ENCODE measurements at places on chromosomes 5 and 9.

GRCh38 chr5:99621772-99622681, 693.2 kb upstream of the CHD1 start:
- DNase-seq = no peak

DNA sequence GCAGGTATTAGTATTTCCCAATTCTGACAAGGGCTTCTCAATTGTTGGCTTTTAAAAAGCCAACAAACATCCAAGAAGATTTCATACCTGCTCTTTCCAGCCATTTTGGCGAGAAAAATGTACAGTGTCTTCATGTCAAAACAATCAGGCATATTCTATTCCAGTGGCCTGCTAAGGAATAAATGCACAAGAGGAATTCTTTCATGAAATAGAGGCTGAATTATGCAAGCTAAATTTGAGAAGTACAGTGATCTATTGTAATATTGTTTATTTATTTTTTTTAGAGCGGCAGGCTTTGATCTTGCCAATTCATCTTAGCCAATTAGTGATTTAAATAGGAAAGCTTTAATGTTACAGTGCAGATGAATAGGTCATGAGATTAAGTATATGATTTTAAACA, 49.3 kb downstream of the NLN start:
- DNase-seq = no peak

DNA sequence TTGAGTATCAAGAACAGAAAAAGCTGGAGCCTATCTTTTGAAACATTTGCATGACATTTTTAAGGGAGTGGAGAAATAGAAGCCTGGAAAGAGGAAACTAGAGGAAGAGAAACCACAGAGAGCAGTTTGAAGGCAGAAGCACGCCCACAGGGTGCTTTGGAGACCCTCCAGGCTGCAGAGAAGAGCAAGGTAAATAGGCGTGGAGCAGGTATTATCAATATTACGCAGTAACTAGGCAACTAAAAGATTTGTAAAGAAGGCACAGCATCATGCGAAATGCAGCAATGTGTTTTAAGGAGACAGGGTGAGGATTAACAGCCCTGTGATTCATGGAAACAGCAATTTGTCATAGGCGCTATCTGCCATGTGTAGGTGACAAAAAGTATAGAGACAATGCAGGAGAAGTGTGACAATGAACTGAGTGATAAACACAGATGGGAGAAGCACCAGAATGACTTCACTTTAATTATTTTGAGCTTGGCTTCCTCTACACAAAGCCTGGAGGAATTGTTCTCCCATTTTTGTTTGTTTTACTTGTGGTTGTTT, 281.2 kb downstream of the BRINP1 start:
- no peak for DNase-seq

- no peak for DNase-seq
Observed at GRCh38 chr5:65015767-65016166, 247.0 kb downstream of the CWC27 start.

DNA sequence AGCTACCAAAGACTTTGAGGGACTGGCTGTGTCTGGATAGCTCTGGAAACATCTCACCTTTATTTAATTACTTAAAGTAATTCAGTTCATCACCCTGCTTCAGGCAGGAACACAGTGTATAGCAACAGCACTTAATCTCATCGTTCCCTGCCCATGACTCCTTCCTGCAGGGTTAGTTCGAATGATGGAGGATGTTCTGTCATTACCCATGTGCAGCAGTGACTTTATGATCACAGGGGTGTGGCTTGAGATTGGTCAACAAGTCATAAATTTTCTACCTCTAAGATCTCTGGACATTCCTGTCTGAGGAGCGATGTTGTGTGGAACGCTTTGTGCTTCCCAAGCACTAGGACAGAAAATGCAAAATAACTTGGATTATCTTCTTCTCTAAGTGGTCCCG, 37.1 kb upstream of the PRUNE2 start:
- no peak for DNase-seq

- no peak for DNase-seq
Observed at GRCh38 chr5:142366007-142366406, 41.2 kb upstream of the SPRY4 start.

DNA sequence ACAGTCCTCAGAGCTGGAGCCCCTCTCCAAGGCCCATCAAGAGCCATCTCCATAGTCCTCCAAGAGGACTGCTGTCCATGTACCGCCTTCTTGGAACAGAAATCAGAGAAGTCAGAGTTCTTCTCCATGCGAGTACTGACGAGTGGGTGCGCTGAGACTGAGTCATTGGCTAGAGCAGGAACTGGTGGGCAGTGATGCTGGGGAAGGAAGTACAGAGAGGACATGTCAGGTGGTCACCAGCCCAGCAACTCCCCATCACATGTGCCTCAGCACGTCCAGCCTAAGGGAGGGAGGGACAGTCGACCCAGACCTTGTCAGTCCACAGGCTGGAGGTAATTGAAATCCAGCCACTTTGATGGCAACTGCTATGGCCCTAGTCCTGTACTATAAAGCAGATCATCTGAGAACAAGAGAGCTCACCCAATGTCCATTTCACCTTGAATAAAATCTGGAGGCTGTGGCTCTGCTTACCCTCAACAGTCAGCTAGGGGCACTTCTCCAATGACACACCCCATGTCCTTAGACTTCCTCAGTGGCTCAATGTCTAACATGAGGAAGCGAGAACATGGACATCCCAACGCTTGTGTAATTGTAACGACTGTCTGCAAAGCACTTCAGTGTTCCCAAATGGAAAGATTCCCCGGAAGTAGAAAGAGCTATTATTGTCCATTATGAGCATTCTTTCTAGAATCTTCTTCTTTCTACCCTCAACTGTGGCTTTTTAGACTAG, 15.0 kb upstream of the FBP1 start:
- DNase-seq = no peak

DNA sequence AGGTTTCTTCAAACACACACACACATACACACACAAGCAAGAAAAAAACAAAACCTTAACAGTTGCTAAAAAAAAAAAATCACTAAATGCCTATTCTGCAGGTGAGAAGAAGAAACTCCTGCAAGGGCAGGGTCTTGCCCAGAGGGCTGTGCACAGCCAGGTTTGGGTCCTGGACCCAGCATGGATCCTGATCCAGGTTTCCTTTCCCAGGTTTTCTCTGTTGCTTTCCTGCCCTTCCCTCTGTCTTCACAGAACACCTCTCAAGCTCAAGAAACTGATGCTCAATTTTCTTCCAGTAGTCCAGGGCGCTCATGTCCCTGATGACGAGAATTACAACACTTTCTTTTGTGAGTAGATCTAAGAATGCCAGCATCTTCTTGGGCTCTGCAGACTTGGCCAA, 136.6 kb downstream of the PAX5 start:
- no peak for DNase-seq

DNA sequence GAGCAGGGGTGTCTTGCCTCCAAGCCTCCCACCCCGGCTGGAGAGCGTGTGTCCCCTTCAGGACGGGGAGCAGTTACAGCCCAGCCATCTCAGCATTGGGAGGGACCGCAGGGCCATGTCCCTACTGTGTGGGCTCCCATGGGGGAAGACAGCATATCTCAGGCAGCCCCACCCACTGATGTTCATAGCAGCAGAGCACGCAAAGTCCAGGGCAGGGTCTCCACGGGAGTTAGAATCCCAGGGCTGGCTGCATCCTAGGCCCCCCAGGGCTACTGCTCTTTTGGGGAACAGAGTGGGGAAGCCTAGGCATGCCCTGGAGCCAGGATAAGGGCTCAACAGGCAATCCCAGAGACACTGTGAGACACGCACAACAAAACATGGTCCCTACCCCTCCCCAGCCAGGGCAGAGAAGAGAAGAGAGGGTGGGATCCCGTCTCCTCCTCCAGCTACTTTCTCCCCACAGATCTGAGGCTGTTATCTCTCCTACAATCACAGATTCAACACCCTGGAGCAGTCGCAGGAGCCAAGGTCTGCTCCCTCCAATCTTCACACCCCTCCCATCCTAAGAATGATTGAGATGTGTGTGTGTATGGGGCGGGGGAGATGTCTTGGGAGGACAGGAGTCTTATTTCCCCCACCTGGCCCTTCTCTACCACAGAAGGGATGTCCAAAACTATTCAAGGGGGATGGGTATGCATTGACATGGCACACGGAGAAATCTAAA, 3.4 kb downstream of the CNTFR start:
- DNase-seq = no peak

DNA sequence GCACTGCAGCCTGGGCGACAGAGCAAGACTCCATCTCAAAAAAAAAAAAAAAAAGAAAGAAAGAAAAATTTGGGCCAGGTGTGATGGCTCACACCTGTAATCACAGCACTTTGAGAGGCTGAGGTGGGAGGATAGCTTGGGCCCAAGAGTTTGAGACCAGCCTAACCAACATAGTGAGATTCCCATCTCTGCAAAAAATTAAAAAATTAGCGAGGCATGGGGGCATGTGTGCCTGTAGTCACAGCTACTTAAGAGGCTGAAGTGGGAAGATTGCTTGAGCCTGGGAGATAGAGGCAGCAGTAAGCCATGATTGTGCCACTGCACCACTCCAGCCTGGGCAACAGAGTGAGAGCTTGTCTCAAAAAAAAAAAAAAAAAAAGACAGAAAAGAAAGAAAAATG, 2.9 kb upstream of the SIT1 start:
- DNase-seq = no peak

DNA sequence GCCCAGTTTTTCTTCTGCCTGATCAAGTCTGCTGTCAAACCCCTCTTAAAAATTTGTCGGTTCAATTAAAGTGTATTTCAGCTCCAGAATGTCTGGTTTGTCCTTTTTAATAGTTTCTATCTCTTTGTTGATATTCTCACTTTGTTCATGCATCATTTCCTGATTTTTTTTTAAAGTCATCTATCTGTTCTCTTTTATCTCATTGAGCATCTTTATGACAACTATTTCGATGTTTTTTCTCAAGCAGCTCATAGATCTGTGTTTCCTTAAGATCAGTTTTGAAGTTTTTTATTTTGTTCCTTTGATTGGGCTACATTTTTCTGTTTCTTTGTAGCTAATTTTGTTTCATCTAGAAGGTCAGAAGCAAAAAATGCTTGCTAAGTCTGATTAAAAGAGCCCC, 53.7 kb downstream of the FGD3 start:
- no peak for DNase-seq

DNA sequence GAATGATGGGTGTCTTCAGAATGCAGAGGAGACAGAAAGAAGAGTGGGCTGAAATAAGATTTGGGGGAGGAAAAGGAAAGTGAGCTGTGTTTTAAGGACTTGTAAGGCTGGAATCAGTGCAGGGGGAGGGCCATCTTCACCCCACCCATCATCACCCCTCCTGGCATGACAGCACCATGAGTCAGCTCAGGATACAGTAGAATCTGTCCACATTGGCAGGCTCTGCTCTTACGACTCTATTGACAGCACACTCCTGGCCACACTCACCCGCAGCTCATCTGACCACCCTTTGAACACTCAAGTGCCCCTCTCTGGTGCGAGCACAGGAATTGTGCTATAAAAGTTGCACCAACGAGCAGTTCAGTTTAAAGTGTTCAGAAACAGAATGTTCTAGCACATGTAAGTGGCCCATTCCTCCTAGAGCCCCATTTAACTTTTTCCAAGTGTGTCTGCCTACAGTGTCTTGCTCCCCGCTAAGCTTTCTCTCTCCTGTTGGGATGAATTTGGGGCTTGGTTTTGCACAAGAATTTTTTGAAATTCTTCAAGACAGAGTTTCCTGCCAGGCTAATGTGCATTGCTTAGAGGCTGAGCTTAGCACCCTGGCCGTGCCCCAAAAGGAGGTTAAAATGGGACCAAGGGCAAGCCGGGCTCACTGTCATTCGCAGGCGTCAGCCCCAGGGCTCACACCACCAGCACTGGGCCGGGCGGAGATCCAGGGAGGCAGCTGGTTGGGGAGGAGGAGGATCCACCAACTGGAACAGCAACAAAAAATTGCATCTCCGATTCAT, 12.0 kb downstream of the ADRA1B start:
- DNase-seq = no peak

GRCh38 chr9:96417051-96417586, 1.1 kb downstream of the ZNF367 start:
- DNase-seq = peak; percentile 88

GRCh38 chr9:136837146-136837855, 5.0 kb upstream of the AJM1 start:
- DNase-seq = no peak

DNA sequence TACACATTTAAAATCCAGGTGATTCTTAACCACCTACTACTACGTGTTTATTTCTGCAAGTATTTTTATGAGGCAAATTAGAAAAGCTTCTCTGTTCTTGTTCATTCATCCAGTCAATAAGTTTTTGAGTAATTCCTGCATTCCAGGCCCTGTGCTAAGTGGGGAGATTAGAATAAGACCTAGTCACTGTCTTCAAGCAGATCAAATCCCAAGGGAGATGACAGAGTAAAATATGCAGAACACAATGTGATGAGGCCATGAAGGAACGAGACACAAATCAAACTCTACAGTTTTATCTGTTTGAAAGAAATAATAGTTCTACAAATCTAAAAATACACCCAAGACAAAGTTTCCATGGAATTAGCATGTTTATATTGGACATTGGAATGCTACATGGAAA, 158.8 kb downstream of the CEP120 start:
- no peak for DNase-seq

DNA sequence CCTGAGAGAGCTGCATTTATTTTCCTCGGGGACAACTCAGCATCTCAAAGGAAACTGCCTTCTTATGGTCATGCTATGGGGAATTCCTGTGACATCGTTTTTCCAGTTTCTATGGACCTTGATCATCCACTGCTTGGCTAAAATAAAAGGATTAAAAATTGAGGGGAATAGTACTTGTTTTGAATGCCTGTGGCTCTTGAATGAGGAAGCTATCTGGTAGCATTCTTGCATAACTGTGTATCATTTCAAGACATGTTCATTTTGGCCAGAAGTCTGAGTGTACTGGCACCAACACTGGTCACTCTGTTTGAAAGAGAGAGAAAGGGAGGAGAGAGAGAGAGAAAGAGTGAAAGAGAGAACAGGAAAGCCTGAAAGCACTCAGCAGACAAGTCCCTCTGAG, 116.7 kb downstream of the DOCK2 start:
- DNase-seq = no peak

GRCh38 chr5:22611327-22611726, 241.8 kb downstream of the CDH12 start:
- no peak for DNase-seq
